Upper lobe of right lung (tissue), 1 donor: ENCODE measurements at places on chromosomes 3 and 15. TPM values are rescaled to one million over a fixed set of nuclear protein-coding genes. Genes with fewer than 3 reads are reported as not detected.

- DNase-seq, result no peak
Observed at GRCh38 chr15:29934251-29934650, 112.0 kb upstream of the TJP1 start.

- no peak for DNase-seq
Observed at GRCh38 chr3:146655333-146655996, 50.3 kb upstream of the PLSCR5 start.

GRCh38 chr3:194189243-194189791 is 53.4 kb downstream of the HES1 start:
- no peak for DNase-seq

- DNase-seq, result no peak
Observed at GRCh38 chr3:187383246-187383645, 15.1 kb downstream of the RTP4 start.

DNA sequence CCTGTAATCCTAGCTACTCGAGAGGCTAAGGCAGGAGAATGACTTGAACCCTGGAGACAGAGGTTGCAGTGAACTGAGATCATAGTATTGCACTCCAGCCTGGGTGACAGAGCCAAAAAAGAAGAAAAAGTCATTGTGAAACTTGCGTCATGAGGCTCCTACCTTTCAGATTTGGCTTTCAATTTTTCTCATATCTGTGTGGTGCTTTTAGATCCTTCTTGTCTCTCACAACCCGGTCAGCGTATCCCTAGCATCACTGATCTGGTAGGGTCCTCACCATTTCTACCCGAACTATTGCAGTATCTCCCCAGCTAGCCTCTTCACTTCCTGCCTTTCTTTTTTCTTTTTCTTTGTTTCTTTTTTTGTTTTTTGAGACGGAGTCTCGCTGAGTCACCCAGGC is 21.6 kb upstream of the GCNT3 start:
- DNase-seq, result no peak

DNA sequence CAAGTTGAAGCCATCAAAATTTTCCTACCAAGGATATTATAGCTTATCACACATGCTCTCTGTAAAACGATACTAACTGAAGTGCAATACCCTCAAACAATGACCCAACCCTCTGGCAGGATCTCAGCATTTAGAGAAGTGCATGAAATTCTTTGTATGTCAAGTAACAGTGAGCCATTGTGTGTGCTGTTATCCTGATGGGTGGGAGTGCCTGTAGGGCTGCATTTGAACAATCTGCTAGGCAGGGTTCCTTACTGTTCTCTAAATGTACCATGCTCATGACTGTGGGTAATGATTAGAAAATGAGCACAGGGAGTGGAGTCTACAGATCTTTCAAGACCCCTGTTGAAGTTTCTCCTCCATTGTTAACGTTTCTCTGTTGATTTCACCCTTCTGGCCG is 398.1 kb downstream of the NSUN3 start:
- DNase-seq, result no peak

- DNase-seq, result no peak
Observed at GRCh38 chr3:118504906-118505305, 529.7 kb downstream of the IGSF11 start.

- DNase-seq, result no peak
Observed at GRCh38 chr15:53512029-53512428, 247.4 kb downstream of the WDR72 start.

- DNase-seq, result no peak
Observed at GRCh38 chr3:46429250-46429649, 22.2 kb downstream of the CCRL2 start.

GRCh38 chr3:180940826-180941225 is 28.4 kb downstream of the FXR1 start:
- DNase-seq, result no peak

DNA sequence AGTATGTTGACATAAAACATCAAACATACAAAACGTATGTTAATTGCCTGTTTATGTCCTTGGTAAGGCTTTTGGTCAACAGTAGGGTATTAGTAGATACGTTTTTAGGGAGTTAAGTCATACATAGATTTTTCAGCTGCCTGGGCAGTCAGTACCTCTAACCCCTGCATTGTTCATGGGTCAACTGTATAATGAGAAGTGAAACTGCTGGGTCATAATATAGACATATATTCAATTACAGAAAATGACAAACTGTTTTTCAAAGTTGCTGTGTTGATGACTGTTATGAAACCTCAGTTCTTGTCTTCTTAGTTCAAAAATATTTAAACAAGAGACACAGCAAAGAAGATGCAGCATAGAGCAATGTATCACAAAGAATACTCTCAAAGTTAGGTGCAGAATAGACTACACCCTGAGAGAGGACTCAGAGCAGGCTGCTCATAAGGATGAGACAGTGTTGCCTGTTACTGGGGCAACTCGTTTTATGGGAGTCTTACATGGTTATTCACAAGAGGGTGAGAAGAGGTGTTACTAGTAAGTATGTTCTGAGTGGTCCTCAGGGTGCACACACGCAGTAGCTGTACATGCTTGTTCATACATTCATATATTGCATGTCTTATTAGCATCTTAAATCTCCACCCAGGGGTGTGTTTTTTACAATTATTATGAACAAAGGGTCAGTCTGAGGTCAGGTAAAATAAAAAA is 53.1 kb upstream of the ADAMTS17 start:
- no peak for DNase-seq

- no peak for DNase-seq
Observed at GRCh38 chr15:56228352-56228751, 15.3 kb downstream of the RFX7 start.

- no peak for DNase-seq
Observed at GRCh38 chr3:114380233-114380651, 86.4 kb downstream of the TIGIT start.

DNA sequence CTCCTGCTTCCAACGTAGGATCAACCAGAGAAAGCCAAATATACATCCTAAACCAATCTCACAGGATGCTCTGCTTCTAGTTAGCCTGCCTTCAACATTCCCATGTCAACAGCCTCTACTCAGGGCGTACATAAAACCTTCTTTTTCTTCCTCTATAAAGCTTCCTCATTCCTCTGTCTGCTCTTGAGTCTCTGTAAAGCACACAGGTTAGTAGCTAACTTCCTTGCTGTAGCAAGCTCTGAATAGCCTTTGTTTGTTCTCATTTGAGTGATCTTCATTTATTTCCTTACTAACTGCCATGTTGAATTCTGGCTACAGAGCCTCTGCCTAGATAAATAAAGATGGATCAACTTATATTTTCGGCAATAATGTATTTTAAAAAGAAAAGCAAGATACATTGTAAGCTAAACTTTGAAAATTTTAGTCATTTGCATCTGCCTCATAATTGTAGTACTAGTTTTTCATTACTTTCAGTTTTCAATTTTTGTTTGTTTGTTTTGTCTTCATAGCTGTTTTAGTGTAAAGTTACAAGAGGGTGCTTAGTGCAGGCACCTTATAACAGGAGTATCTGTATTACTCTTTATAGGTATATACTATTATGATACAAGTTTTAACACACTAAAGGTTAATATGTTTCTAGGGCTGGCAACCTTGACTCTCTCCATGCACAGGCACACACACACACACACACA is 498.2 kb downstream of the PYDC2 start:
- DNase-seq, result no peak

DNA sequence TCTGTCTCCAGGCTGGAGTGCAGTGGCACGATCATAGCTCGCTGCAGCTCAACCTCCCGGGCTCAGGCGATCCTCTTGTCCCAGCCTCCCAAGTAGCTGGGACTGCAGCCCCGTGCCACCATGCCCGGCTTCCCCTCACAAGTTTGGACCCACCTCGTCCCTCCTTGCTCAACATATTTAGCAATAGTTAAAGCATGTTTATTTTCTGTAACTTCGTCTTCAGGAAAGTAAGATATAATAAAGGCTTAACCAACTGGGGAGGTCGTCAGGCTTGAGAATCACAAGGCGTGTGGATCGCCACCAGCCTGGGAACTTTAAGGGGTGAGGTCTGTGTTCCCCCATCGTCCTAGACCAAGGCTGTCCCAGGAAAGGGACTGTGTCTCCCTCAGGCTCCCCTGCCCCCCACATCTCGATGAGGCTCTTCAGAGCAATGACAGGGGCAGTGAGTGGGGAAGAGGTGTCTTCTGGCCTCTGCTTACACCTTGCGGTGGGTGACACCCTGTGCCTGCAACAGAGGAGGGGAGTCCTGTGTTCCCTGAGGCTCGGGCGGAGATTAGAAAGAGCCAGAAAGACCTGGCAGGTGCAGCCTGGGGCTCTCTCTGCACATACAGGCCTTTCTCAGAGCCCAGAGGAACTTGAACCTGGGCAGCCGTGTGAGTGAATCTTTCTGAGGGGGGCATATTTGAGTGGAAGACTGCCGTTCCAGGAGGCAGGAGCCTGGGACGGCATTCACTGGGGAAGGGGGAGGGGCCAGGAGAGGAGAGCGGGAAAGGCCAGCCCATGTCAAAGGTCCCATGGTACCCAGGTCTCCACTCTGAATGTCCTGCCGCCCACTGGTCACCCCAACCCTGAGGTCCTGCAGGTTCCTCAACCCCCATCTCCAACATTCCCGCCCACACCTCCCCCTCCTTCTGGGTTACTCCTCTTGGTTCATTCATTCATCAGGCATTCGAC is 152.3 kb downstream of the SMAD6 start:
- DNase-seq, result no peak

- no peak for DNase-seq
Observed at GRCh38 chr3:28268989-28269388, 27.6 kb downstream of the CMC1 start.

GRCh38 chr3:172173316-172174254 is 134.2 kb downstream of the FNDC3B start:
- no peak for DNase-seq

The SPINK8 gene
- not detected for total RNA-seq

The RLBP1 gene
- not detected for total RNA-seq

The CFAP92 gene
- total RNA-seq, result 1.9 TPM

The PLA2G4D gene
- not detected for total RNA-seq

The CYP1A1 gene
- 2.4 TPM for total RNA-seq
